ENCODE measurements at places on chromosomes 12 and 14.

DNA sequence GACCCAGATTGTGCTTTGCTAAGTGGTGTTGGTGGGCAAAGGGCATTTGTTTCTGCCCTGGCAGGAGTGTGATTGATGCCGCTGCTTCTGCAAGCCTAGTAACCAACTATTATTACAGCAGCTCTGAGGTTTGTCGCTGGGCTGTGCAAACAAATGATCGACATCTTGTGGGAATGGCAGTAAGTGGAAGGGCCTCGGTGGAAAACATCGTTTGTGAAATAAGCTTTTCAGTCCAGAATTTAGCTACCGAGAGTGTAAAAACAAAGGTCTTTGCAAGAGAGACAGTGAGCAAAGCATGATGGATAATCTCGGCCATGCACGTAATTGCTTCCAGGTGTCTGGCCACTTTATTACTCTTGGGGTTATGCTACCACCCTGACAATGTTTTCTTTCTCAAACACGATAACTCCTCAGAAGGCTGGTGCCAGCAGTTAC is 397.7 kb upstream of the PRICKLE1 start:
- no peak for DNase-seq

DNA sequence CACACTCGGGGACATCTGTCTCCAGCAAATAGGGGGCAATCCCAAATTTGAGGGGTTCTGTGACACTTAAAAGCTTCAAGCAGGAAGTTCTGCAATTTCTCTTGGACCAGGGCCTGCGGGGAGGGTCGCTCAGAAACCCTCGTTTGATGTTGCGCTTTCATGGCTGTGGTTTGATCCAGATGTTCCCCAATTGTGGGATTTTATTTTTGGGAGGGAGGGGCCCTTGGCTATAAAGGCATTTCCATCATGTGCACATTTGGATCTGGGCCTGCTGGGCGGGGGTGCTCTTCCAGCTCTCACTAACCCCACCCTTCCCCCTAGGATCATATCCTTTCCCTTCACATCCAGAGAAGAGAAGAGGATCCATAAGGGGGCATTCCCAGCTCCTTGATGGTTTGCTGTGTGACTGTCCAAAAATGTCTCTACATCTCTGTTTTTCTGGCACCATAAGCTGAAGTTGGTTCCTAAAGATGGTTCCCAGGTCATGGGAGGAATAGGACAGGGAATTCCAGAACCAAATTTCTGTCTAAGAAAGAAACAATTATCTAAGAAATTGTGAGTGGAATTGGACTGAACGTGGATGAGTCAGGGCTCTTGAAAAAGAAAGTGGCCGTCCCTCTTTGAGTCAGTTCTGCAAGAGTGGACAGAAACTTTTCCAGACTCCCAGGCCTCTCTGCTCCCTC is 47.2 kb downstream of the SMUG1 start:
- DNase-seq: no peak

DNA sequence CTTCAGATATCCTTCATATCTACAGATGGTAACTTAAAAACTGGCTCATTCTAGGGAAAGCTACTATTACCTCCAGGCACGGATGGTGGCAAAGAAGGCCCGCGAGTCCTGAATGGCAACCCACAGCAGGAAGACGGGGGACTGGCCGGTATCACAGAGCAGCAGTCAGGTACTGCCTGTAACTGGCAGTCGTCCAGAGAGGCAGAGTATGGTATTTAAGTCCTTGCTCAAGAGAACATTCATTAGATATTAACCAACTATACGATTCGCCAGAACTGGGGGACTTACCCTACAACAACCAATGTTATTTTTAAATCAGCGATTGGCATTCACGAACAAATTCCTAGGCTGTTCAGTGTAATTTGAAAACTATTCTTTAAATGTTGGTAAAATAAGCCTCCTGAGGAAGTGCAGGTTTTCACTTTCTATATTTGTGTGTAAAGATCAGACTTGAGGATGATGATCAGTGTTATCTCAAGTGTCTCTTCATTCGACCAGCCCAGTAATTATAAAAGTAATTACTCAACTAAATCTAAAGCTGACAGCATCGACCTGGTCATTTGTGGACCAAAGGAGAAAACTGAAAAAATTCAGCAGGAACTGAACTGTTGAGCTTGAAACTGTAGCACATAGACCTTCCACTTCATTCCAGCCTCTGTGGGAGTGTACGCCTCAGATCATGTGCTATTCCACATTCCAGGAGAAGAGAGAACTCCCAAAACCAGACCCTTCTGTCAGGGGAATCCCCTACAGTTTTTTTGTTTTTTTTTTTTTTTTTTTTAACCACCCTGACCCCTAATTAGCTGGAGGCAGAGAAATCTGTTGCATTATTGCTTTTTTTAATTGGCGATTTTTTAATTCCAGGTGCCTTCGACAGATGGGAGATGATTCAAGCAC is 75.6 kb downstream of the ESR2 start:
- DNase-seq: peak; percentile 47

- DNase-seq: no peak
Measured at GRCh38 chr14:101476258-101476915, 84.9 kb upstream of the DIO3 start.

- no peak for DNase-seq
Measured at GRCh38 chr12:52185400-52185967, 6.3 kb downstream of the KRT80 start.

DNA sequence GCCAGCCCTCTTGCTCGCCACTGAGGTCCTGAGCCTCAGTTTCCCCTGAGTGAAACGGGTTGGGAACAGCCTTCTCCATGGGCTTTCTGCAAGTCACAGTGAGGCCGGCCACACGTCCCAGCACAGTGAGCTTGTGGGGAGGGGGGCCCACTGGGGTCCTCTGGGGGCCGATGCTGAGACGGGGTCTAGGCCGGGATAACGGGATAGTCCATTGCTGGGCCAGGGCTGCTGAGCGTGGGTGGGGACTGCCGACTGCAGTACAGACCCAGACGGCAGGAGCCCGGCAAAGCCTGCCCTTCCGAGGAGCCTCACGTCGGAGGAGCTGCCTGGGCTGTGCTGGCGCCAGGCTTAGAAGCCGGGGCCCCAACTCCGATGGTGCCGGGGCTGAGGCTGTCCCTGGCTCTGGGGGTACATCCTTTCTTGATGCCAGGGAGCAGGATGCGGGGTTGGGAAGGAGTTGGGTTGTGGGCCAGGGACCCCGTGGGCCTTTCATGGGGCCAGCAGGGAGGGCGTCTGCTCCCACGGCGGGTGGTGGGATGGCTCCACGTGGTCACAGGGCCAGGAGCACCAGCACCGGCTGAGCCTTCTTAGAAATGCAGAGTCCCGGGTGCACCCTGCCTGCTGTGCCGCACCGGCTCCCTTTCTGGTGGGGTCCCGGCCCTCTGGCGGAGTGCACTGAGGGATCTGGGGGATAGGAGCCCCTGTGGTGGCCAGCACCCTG is 24.2 kb downstream of the NOC4L start:
- no peak for DNase-seq

GRCh38 chr12:15731940-15732339 is 57.2 kb downstream of the EPS8 start:
- DNase-seq: no peak

DNA sequence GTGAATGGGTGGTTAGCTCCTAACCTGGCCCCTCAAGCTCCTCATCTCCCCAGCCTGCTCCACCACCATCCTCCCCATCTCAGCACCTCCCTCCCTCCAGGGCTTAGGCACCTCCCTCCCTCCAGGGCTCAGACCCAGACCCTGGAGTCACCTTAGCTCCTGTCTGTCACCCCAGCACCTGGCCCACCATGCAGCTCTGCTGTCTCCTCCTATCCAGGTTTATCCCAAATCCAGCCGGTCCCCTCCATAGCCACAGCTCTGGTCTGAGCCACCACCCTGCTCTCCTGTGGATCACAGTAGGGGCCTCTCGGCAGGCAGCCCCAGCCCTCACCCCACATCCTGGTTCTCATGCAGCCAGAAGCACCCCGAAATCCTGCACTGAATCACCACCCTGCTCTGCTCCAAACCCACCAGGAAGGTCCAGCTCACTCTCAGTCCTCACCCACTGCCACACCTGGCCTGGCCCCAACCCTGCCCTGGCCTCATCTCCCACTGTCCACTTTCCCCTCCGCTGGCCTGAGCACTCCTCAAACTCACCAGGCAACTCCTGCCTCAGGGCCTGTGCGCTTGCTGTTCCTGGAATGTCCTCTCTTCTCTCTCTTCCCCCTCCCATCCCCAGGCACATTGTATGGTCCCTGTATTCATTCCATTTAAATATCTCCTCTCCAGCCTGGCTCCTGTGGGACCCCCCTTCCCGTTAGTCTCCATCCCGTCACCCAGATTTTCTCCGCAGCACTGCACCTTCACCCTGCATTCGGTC is 62.6 kb downstream of the DIO3 start:
- no peak for DNase-seq

- peak; percentile 74 for DNase-seq
Measured at GRCh38 chr14:68113343-68113930, 293.9 kb downstream of the RAD51B start.

GRCh38 chr14:50388256-50388931 is 8.3 kb downstream of the CDKL1 start:
- DNase-seq: no peak

DNA sequence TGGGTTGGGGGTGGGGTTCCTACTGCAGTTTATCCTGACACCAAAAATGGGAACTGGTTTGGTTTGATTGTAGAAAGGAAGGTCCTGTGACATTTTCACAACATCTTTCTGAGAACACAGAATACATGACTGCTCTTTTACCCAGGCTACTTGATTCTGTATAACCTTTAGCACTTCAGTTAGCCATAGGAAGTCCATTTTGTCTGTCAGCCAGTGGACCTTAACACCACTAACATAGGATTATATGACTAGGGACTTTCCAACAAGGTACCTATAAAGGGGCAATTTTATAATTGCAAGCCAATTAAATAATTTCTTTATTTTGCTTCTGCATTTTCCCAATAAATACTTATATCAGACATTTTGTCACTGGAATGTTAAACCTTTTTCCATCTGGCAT is 489.2 kb upstream of the MIS18BP1 start:
- DNase-seq: no peak

DNA sequence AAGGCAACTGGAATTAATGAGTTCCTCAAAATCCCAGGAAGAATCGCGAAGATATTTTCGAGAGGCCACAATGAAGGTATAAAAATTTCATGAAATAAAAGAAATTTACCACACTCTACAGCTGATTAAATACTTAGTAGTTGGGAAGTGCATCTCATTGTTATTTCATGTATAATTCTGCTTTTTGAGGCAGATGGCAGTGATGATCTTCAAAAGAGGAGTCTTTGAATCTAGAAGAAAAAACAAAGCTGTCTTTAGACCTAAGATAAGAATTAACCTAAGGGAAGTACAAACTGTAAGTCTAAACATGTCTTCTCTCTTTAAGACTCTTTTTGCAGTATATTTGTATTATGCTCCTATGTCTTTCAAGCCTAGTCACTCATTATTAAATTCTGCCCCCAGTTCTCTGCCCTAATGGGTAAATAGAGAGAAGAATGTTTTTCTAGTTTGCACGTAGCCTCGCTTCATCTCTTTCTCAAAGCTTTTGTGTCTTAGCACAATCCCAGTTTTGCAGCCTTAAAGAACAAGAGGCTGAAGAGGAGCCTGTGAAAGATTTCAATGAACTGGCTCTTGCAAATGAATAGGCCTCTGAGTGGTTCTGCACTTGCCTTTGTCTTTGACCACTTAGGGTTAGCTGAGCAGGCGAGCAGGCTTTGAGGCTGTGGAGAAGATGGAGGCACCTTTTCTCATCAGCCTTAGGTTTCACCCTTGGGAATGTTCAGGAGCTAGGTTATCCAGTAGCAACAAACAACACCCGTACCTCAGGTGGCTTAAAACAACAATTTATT is 32.7 kb downstream of the CFAP54 start:
- no peak for DNase-seq

DNA sequence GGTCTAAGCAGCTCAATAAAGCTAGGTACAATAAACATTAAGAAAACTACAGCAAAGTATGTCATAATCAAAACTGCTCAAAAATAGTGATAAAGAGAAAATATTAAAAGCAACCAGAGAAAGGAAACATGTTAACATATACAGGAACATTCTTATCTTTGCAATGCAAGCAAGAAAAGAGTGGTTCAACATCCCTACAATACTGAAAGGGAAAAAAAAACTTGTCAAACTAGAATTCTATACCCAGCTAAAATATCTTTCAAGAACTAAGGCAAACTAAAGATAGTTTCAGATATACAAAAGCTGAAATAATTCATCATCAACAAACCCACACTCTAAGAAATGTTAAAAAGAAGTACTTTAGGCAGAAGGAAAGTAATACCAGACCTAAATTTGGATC is 134.2 kb downstream of the DPF3 start:
- DNase-seq: no peak

- no peak for DNase-seq
Measured at GRCh38 chr14:82854131-82854530, 1320.5 kb upstream of the SEL1L start.

GRCh38 chr14:100102156-100102785 is 37.0 kb downstream of the EVL start:
- no peak for DNase-seq

GRCh38 chr12:2456813-2457186 is 338.0 kb upstream of the FKBP4 start:
- no peak for DNase-seq

DNA sequence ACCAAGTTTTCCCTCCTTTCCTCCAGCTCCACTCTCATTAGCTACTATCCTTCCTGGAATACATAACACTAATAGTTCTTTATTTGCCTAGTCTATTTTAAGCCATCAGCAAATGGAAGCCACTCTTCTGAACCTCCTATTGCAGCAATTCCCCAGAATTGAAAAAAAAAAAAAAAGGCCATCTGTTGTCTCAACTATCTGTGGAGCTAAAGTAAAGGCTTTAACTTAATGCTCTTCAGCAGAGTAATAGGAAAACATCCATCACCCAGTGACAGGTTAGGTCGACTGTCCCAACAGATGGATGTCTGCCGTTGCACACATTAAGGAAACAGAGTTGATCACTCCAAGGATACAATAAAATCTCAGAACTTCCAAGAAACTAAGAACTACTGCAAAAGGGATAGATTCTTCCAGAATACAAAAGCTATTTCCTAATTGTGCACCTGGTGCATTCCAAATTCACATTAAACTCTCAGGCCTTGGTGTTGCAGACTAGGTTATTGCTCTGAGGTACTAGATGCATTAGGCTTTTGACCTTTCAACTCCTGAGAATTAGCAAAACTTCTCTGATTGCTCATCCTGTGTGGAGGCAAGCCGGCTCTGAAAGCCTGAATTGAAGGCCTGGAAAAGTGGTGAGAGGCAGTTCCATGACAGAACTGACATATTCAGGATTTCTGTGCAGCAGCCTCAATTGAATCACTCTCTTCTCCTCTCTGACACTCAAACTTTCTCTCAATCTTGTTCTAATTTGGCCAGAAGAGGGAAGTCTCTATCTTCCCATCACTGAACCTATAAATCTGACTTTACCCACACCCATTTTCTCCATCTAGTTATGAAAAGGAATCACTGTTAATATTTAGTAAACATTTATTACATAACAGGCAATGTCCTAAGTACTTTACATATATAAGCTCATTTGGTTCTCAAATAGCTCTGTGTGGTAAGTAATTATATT is 238.4 kb upstream of the HMGA2 start:
- DNase-seq: no peak

- no peak for DNase-seq
Measured at GRCh38 chr12:10175846-10176636, 2.8 kb upstream of the TMEM52B start.

All from cardiac fibroblast (primary cell).